ENCODE measurements at places on chromosomes 16 and 17.

DNA sequence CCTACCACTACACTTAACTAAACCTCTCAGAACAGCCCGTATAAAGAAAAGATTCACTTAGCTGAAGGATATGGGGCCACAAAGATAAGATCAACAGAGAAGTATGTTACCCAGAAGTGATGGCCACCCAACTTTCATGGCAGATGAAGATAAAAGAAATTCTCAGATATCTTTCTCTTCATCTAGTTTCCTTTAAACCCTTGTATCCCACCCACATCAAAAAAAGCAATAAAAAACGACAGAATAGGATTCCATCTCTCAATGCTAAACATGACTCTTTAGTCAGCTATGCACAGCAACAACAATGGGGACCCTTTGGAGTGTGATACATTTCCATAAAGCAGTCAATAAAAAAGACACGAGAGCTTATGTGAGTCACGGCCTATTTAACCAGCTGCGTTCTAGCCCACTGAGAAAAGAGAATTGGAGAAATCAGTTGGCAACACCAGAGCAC is 86.6 kb downstream of the SNX11 start:
- DNase-seq = no peak

GRCh38 chr17:78325076-78325687 is 34.7 kb downstream of the SOCS3 start:
- no peak for DNase-seq

GRCh38 chr17:9671559-9671958 is 26.2 kb downstream of the USP43 start:
- DNase-seq = no peak

- no peak for DNase-seq
Observed at GRCh38 chr16:10946308-10946707, 1.9 kb downstream of the CLEC16A start.

Measured in smooth muscle cell of the brain vasculature (primary cell).